ENCODE measurements at places on chromosomes 4 and X.
A peak's percentile ranks its signal among the peaks of the same experiment; 100 is the strongest.

GRCh38 chr4:12573716-12574115, 910.4 kb downstream of the RAB28 start:
- no peak for DNase-seq

GRCh38 chr4:41750121-41750625, 1.6 kb upstream of the PHOX2B start:
- no peak for DNase-seq

DNA sequence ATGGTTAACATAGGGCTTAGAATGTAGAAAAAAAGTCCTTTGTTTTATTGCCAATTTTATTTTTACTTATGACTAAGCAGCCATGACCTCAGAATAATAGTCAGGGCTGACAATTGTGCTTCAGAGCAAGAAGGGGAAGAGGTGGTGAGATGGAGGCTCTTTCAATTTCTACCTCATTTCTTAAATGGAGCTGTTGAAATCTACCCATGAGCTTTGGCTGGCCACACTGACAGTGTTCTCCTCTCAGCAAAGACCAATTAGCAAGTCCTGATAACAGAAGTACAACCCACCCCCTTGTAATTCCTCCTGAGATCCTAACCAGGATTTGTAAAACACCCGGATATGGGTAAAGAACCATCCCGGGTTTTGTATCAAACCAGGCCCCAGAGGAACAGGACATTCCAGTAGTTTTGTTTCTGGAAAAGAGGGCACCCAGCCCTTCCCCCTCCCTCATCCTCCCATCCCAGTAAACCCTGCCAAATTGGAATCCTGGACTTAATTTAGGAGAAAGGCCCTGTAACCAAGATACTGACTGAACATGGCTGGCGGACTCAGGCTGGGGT, at the start of gene HEPH:
TSS of gene HEPH (plus strand) at position 399 of the 563 bp plus-strand sequence. CDS start 6,324 bp downstream, outside the sequence.
- no peak for DNase-seq

DNA sequence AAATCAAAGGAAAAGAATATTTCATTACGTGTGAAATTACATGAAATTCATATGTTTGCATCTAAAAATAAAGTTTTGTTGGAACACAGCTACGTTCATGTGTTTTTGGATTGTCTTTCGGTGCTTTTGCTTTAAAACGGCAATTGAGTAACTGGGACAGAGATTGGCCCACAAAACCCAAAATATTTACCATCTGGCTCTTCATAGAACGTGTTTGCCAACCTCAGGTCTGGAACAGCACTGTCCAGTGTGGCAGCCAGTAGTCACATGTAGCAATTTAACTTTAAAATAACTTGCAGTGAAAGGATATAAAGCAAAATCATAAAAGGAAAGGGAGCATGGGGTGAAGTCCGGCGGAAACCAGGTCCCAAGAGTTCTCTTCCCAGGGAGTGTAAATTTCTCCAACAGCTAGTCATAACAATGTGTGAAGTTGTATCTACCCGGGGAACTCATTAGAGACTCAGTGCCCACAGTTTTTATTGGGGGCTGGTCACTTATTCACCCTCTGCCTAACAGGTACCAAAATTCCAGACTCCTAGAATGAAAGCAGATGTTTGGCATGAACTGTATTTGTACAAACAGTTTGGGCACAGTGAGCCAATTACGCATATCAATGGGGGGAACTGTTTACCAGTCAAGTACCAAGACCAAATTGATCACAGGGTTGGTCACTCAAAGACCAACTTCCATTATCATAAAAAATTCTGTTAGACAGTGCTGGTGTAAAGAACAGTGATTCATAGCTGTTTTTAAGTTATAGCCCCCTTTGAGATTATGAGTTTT, 10.3 kb downstream of the OCIAD1 start:
- DNase-seq, result no peak

DNA sequence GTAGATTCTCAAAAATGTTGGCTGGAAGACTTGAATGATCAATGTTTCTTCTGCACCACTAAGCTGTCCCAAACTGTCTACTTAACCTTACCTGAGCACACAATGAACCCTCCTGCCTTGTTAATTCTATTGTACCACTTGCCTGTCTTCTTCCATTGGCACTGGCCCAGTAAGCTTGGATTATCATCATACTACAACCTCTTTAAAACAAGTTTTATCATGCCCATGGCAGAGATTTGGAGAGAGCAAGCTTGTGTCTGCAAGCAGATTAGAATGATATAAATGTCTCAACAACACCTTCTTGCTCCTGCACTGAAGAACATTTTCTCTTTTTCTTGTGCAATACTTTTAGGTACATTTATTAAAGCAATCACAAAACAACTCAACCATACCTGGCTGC, 74.0 kb upstream of the VMA21 start:
- DNase-seq, result no peak

GRCh38 chrX:78595901-78596502, 63.1 kb downstream of the RTL3 start:
- no peak for DNase-seq

GRCh38 chr4:7831330-7831729, 108.3 kb downstream of the AFAP1 start:
- peak; percentile 56 for DNase-seq

DNA sequence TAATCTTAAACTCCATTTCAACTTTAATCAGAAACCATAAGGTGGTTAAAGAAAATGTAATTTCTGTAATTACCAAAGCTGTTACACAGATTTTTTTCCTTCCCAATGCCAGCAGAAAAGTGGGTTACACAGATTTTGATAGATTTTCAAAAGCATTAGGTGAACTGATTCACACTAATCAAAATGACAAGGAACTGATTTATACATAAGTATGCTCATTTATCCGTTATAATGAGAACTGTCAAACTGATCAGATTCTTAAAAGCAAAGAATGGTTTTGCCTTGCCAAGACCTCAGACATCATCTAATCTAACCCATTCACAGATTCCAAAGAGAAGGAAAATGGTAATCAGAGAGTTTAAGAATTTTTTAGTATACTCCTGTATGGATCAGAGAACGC, 5.2 kb downstream of the UGDH start:
- DNase-seq, result no peak

DNA sequence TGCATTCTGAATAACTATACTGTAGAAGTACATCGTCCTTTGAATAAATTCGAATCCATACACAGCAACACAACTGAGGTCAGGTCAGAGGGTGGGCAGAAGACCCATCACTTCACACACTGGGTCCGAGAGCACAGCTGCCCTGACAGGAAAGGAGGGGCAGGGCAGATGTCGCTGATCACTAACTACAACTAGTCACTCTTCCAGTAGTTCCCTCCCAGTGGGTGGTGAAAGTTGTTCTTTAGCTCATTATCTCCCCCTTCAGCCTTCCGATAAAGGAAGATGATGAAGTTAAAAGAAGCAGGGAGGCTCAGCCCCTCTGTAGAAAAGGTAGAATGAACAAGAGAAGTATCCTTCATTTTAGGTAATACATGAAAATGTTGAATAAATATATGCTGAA, 278.9 kb downstream of the INPP4B start:
- no peak for DNase-seq

DNA sequence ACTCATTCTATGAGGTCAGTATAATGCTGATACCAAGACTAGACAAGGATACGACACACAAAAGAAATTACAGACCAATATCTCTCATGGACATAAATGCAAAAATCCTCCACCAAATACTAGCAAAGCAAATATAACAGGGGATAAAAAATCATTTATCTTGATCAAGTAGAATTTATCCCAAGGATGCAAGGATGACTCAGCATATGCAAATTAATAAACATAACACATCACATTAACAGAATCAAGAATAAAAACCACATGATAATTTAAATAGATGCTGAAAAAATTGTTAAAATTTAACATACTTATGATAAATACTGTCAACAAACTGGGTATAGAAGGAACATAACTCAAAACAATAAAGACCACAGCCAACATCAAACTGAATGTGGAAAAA, 69.4 kb upstream of the GABRA2 start:
- no peak for DNase-seq

GRCh38 chr4:174099712-174100111, 183.8 kb downstream of the FBXO8 start:
- DNase-seq, result no peak

Data from AG09319 (cell line).